Putamen (tissue), 1 donor: ENCODE measurements at places on chromosomes 13 and 19.

DNA sequence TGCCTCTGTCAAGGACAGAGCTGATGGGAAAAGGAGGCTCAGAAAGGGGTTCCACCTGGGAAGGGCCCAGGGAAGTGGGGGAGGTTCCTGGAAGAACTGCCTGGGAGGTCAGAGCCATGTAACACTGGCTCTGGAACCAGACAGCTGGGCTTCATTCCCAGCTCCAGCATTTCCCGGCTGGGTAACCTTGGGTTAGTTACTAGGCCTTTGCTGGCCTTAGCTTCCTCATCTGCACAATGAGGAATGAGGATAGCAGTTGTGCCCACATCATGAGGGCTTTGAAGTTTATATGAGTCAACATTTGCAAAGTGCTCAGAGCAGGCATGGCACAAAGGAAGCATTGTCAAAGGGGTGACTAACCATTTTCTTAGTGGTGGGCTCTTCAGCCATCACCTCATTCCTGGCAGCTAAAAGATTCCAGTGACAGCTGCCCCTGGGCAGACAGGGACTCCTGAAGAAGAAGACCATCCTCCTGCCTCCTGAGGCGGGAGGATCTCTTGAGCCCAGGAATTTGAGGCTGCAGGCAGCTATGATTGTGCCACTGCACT, 1.7 kb upstream of the DNAJB1 start:
- DNase-seq: no peak

DNA sequence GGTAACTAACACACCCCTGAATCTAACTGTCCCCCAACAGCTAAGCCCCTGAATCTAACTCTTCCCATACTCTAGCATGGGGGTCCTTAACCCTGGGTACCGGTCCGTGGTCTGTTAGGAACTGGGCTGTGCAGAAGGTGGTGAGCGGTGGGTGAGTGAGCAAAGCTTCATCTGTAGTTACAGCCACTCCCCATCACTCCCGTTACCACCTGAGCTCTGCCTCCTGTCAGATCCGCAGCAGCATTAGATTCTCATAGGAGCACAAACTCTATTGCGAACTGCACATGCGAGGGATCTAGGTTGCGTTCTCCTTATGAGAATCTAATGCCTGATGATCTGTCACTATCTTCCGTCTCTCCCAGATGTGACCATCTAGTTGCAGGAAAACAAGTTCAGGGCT, 6.2 kb upstream of the PHLDB3 start:
- no peak for DNase-seq

DNA sequence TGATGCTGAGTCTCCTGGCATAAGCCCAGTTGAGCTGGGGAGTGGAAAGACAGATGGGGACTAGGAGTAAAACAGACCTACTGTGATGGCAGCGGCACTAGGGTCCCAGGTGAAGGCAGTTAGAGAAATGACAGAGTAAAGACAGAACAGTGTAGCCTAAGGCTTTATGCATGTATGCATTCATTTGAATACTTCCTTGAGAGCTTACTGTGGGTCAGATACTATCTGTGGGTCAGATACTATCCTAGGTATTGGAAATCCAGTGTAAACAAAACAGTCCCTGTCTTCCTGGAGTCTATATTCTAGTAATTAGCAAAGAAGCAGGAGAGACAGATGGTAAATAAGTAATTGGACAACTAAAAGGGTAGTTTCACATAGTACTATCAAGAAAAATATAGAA, 73.7 kb upstream of the LRCH1 start:
- no peak for DNase-seq

GRCh38 chr19:50537306-50537685, 23.6 kb upstream of the ASPDH start:
- peak; percentile 42 for DNase-seq

DNA sequence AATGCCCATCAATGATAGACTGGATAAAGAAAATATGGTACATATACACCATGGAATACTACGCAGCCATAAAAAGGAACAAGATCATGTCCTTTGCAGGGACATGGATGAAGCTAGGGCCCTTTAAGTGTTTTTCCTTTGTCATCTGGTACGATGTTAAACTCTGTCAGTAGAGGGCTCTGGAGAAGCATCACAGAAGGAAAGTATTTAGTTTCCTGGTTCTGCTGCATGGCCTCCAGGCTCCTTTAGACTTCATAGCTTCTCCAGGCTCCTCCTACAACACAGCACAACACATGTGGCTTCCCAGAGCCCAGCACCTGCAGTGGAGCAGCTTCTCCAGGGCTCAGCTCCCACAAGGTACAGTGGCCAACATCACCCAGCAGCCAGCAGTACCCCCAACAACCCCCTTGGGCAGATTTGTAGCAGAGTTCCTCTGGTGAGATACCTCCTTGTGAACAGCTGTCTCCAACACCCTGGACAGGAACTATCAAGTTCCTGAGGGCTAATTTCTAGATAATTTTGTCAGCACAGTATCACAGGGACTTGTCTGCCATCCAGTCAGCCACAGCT, 63.4 kb downstream of the KCTD12 start:
- DNase-seq: no peak

- peak; percentile 86 for DNase-seq
Measured at GRCh38 chr13:83825676-83826075, 56.6 kb downstream of the SLITRK1 start.

- no peak for DNase-seq
Measured at GRCh38 chr13:19927117-19927748, 31.3 kb upstream of the ZMYM2 start.
